ENCODE measurements at places on chromosomes 13 and 19. TPM values are rescaled to one million over a fixed set of nuclear protein-coding genes. Genes with fewer than 3 reads are reported as not detected.

GRCh38 chr13:35787937-35788336 lies 311.4 kb upstream of the MAB21L1 start:
- H3K4me1 ChIP-seq, result peaks cover 6% of the 10 kb centered on the region
- no peaks in the 10 kb centered on the region for H3K36me3 ChIP-seq
- no peak overlapping the region for H3K4me3 ChIP-seq
- no peak overlapping the region for H3K27ac ChIP-seq
- DNase-seq, result no peak
- H3K27me3 ChIP-seq, result peaks cover 6% of the 10 kb centered on the region

- H3K4me3 ChIP-seq, result no peak overlapping the region
- H3K27me3 ChIP-seq, result no peaks in the 10 kb centered on the region
- H3K4me1 ChIP-seq, result no peaks in the 10 kb centered on the region
- no peak overlapping the region for H3K27ac ChIP-seq
Observed at GRCh38 chr13:99862244-99862643, 109.3 kb downstream of the ZIC5 start.

GRCh38 chr13:46555722-46556417 lies 2.9 kb downstream of the LRCH1 start:
- peak overlapping the region; percentile 74 for H3K4me3 ChIP-seq
- H3K4me1 ChIP-seq, result peaks cover 28% of the 10 kb centered on the region
- H3K27ac ChIP-seq, result no peak overlapping the region
- DNase-seq, result no peak

GRCh38 chr13:37690361-37690760 lies 91.8 kb upstream of the POSTN start:
- H3K4me3 ChIP-seq, result no peak overlapping the region
- DNase-seq, result peak; percentile 4
- no peaks in the 10 kb centered on the region for H3K4me1 ChIP-seq
- H3K36me3 ChIP-seq, result no peaks in the 10 kb centered on the region

DNA sequence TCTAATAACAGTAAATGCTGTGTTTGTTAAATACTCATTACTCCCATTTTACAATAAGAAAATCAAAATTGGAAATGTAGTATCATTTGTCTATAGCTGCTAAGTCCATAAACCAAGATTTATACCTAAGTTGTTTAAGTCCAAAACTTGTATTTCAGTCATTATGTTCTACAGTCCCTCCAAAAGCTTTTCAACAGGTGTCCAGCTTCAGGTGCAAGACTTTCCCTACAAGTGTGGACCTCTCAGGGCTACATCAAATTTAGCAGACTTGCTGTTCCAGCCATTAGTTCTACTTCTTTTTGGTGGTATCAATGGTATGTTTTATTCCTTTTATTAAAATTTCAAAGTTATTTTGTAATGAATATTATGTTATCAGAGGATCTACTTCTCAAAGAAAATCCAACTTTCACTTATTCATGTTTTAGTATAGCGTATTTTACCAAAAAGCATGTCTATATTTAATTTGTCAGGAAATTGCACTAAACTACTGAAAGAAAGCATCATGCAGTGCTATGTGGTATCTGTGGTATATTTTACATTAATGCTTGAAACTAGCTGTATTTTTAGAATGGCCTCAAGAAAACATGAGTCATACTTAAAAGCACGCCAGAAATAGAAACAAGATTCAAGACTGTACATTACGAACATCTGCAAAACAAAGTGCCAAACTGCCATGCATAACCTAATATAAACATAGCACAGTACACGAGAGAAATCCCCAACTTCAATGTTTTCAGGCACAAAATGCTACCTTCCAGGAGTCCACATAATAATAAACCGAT lies 44.5 kb downstream of the VWA8 start:
- H3K27ac ChIP-seq, result peak overlapping the region; percentile 90
- no peaks in the 10 kb centered on the region for H3K27me3 ChIP-seq
- H3K4me1 ChIP-seq, result peaks cover 17% of the 10 kb centered on the region
- H3K4me3 ChIP-seq, result peak overlapping the region; percentile 41
- no peaks in the 10 kb centered on the region for H3K36me3 ChIP-seq

The COL4A1 gene
- total RNA-seq, result 25.9 TPM

DNA sequence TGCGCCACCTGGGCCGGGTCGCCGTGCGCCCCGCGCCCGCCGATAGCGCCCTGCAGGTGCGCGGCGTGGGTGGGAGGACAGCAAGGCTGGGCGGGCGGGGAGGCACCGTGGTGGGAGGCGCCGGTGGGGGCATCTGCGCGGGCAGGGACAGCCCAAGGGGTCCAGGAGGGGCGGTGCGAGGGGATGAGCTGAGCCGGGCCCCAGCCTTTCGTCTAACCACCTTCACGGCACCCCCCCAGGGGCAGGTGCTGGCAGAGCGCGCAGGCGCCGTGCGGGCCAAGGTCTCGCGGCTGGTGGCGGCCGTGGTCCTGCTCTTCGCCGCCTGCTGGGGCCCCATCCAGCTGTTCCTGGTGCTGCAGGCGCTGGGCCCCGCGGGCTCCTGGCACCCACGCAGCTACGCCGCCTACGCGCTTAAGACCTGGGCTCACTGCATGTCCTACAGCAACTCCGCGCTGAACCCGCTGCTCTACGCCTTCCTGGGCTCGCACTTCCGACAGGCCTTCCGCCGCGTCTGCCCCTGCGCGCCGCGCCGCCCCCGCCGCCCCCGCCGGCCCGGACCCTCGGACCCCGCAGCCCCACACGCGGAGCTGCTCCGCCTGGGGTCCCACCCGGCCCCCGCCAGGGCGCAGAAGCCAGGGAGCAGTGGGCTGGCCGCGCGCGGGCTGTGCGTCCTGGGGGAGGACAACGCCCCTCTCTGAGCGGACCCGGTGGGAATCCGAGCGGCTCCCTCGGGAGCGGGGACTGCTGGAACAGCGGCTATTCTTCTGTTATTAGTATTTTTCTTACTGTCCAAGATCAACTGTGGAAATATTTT lies 3.1 kb downstream of the KISS1R start:
- H3K36me3 ChIP-seq, result no peaks in the 10 kb centered on the region
- no peaks in the 10 kb centered on the region for H3K4me1 ChIP-seq
- no peak overlapping the region for H3K4me3 ChIP-seq

GRCh38 chr19:5800361-5801270 lies 4.3 kb upstream of the NRTN start:
- no peak overlapping the region for H3K4me3 ChIP-seq
- no peaks in the 10 kb centered on the region for H3K36me3 ChIP-seq
- no peaks in the 10 kb centered on the region for H3K27me3 ChIP-seq
- DNase-seq, result no peak
- H3K4me1 ChIP-seq, result no peaks in the 10 kb centered on the region
- H3K27ac ChIP-seq, result no peak overlapping the region

The EPSTI1 gene
- total RNA-seq, result not detected

The CCNA1 gene
- 36.5 TPM for total RNA-seq

The SYCN gene
- total RNA-seq, result not detected

GRCh38 chr13:29339386-29340272 lies 255.9 kb downstream of the SLC7A1 start:
- no peaks in the 10 kb centered on the region for H3K4me1 ChIP-seq
- no peaks in the 10 kb centered on the region for H3K27me3 ChIP-seq
- no peak for DNase-seq
- no peak overlapping the region for H3K4me3 ChIP-seq
- no peak overlapping the region for H3K27ac ChIP-seq
- no peaks in the 10 kb centered on the region for H3K36me3 ChIP-seq

DNA sequence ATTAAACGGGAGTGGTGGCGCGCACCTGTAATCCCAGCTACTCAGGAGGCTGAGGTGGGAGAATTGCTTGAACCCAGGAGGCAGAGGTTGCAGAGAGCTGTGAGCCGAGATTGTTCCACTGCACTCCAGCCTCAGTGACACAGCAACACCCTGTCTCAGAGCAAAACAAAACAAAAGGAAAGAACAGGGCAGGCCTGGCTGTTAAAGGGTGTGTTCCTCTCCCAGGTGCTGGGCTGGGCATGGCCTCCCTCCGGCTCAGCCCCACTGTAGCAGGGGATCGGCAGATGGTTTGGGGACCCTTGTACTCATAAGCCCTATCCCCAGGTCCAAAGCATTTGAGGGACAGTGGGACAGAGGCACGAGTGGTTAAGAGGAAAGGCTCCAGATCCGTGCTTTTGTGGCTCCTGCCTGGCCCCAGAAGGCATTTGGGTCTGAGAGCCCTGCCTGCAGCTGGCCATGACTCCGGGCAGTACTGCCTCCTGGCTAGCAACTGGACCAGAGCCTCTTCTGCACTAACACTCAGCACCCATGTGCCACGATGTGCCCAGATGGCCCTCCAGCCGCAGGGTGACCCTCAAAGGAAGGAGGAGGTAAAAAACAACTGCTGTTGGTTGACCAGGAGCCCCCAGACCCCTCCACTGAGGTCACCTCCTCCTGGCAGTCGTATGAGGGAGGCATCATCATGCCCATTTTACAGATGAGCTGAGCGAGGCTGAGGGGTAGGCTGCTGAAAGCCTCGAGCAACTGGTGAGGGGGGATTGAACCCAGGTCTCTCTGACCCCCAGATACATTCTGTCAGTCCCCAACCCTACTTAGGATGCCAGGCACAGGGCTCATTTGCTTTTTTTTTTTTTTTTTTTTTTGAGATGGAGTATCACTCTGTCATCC lies 10.0 kb downstream of the RFX1 start:
- H3K27me3 ChIP-seq, result no peaks in the 10 kb centered on the region
- DNase-seq, result no peak

DNA sequence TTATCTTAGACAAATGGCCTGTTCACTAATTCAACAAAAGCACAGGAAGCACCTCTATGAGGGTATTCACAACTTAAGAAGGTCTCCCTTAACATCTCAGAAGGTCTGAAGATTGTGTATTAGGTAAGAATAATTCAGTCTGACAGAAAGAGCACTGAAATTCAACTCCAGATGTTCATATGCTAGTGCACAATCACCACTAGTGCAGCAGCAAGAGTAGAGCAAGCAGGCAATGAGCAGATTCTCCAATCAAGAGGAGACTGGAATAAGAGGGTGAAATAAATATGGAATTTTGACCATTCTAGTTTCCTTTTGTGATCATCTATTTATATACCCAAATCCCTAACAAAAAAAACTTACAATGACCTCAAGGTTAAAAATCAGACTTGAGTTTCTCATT lies 52.0 kb downstream of the MPHOSPH8 start:
- no peak for DNase-seq
- H3K27me3 ChIP-seq, result no peaks in the 10 kb centered on the region
- no peak overlapping the region for H3K4me3 ChIP-seq
- peaks cover 11% of the 10 kb centered on the region for H3K36me3 ChIP-seq
- no peaks in the 10 kb centered on the region for H3K4me1 ChIP-seq

The NPHS1 gene
- not detected for total RNA-seq

- no peaks in the 10 kb centered on the region for H3K27me3 ChIP-seq
- no peak for DNase-seq
- no peak overlapping the region for H3K4me3 ChIP-seq
- peaks cover 19% of the 10 kb centered on the region for H3K4me1 ChIP-seq
- no peak overlapping the region for H3K27ac ChIP-seq
- H3K36me3 ChIP-seq, result no peaks in the 10 kb centered on the region
Observed at GRCh38 chr13:90997951-90998350, 349.5 kb upstream of the MIR17HG start.

- H3K36me3 ChIP-seq, result no peaks in the 10 kb centered on the region
- DNase-seq, result no peak
- H3K27me3 ChIP-seq, result no peaks in the 10 kb centered on the region
- H3K4me3 ChIP-seq, result no peak overlapping the region
Observed at GRCh38 chr19:35905178-35905727, 2.8 kb downstream of the TYROBP start.

The TLE2 gene
- total RNA-seq, result 1.9 TPM

The DPF1 gene
- 1.0 TPM for total RNA-seq

DNA sequence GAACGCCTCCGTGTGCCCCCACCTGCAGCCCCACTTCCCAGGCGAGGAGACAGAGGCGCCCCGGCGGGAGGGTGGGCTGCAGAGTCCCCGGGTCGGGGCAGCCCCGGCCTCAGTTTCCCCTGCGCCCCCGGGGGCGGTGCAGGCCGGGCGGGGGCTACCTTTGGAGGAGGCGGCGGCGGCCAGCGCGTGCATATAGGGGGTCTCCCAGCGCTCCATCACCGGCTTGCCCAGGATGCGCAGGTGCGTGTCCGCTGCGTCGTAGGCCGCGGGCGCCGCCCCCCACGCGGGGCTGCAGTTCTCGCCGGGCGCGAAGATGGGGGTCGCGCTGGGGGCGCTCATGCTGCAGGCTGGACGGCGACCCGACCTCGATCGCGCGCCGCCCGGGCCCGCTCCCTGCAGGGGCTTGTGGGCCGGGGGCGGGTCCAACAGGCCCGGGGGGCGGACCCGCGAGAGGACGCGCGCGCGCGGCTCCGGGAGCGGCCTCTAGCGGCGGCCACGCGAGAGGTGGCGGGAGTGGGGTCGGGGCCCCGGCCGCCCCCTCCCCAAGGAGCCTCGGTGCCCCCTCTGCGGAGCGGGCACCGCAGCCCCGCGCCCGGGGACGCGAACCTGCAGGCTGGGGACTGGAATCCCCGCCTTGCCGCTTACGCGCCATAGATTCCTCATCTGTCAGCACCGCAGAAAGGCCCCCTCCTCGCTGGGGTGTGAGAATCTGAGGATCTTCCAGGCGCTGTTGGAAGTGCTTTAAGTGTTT lies at the start of gene GAMT:
TSS of gene GAMT (minus strand) at position 405 of the 751 bp plus-strand sequence. CDS start at position 339, 66 bp downstream.
- H3K4me3 ChIP-seq, result peak within 1 kb of the TSS; percentile 21
- H3K36me3 ChIP-seq, result no peaks in the 10 kb centered on the region
- no peaks in the 10 kb centered on the region for H3K27me3 ChIP-seq
- peak within 1 kb of the TSS; percentile 17 for H3K27ac ChIP-seq
- peaks cover 11% of the 10 kb centered on the region for H3K4me1 ChIP-seq

DNA sequence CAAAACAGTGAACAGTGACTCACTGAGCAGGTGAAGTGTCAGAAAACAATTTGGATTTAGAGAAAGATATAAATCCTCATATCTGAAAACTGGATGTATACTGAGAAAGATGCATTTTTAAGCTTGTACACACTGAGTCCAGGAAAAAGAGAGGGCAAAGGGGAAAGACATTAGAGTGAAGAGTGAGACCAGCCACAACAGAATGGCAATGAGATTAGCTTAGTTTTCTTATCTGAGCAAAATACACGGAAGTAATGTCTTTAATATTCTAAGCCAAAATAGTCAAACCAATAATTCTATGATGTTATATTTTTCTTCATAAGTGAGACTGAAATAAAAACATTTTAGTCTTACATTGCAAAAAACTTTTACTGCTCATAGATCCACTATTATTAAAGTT lies 236.0 kb downstream of the SLITRK5 start:
- no peak for DNase-seq
- no peak overlapping the region for H3K27ac ChIP-seq
- H3K4me1 ChIP-seq, result no peaks in the 10 kb centered on the region
- H3K36me3 ChIP-seq, result no peaks in the 10 kb centered on the region

DNA sequence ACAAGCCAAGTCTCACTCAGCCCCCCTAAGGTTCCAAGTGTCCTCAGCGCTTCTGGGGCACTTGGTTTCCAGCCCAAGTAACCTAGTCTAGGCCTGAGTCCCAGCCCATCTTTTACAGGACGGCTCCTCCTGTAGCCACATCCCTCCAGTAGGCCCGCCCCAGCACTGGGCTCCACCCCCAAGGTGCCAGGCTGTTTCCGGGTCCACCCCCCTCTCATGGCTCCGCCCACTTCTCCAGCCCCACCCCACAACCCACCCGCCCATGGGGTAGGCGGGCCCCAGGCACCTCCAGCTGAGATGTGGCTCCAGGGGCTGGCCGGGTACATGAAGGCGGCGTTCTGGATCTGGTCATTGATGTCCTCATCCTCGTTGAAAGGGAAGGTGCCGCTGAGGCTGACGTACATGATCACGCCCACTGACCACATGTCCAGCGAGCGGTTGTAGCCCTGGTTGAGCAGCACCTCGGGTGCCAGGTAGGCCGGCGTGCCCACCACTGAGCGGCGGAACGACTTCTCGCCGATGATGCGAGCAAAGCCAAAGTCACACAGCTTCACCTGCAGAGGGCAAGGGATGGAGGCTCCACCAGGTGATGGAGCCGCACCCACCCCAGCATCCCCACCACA lies 17.2 kb upstream of the DACT3 start:
- H3K4me3 ChIP-seq, result no peak overlapping the region
- H3K36me3 ChIP-seq, result peaks cover 90% of the 10 kb centered on the region
- no peak overlapping the region for H3K27ac ChIP-seq
- no peaks in the 10 kb centered on the region for H3K27me3 ChIP-seq
- peak; percentile 43 for DNase-seq
